Esophagus squamous epithelium (tissue), 5 donors: ENCODE measurements at places on chromosomes 2 and 18.

DNA sequence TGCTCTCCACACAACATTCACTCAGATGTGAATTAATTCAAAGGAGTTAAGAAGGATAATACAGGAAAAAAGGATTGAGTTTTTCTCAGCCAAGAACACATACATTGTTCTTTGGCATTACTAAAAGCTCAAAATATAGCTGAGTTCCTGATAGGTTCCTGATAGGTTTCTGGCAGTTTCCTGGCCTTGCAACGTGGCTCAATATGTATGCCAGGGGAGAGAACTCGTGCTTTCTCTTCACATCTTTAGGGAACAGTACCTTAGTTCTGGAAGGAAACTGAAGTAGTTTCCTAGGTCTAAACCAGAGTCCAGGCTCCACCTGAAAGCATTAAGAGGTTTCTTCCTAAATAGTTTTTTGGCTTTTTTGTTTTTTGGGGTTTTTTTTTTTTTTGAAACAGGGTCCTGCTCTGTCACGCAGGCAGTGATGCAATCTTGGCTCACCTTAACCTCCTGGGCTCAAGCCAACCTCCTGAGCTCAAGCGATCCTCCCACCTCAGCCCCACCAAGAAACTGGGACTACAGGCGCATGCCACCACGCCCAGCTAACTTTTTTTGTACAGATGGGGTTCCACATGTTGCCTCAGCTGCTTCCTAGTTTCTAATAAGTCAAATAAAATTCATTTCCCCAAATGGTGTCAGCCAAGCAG is 42.8 kb downstream of the ESCO1 start:
- peaks cover 14% of the 10 kb centered on the region for H3K4me1 ChIP-seq
- no peaks in the 10 kb centered on the region for H3K27me3 ChIP-seq
- DNase-seq: no peak
- H3K27ac ChIP-seq: peak overlapping the region; percentile 49
- H3K36me3 ChIP-seq: peaks cover 13% of the 10 kb centered on the region

DNA sequence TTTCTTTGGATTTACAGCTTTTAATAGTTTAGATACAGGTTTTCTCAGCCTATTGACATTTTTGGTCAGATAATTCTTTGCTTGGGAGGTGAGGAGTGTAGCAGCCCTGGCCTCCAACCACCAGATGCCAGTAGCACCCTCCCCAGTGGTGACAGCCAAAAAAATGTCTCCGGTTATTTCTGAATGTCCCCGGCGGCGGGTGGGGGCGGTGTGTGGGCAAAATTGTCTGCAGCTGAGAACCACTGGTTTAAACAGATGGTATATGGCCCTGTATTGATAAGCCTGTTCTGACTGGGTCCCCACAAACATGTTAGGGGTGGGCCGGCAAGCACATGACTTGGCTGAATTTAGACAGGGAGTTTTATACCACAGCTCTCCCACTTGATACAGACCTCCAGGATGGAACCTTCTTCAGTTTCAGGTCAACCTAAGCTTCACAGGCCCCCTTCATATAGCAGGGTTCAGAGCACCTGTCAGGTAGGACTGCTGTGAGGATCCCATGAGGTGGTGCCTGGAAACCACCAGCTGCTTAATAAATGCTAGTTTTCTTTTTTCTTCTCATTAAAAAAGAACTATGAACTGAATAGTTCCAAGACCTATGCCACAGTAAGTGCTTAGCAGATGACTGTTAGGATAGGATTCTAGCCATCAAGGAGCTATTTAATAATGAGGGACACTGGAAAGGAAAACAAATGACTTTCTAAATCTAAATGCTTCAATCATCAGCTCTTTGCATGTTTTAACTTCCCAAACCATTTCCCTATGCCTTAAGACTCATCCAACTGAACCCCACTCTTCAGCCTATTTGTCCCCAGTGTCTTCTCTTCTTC is 18.1 kb downstream of the LPIN2 start:
- H3K4me3 ChIP-seq: no peak overlapping the region
- DNase-seq: peak; percentile 4
- H3K27ac ChIP-seq: peak overlapping the region; percentile 13

DNA sequence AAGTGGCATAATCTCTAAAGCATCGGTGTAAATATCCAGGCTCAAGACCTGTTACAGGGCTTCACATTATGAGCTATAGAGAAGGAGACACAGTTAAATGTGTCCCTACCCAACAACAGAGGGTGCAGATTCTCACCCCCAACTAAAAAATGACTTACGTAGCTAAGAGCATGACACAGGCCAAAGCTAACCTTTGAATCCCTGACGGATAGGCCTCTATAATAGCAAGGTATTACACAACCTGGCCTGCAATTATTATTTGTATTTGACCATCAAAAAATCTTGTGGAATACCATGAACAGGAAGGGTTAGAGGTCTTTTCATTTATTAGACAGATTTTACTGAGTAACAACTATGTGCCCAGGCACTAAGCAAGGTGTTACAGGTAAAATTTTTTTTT is 45.1 kb downstream of the RNU4ATAC start:
- no peak overlapping the region for H3K4me3 ChIP-seq
- H3K27me3 ChIP-seq: no peaks in the 10 kb centered on the region
- H3K4me1 ChIP-seq: no peaks in the 10 kb centered on the region
- H3K36me3 ChIP-seq: peaks cover 10% of the 10 kb centered on the region
- no peak for DNase-seq

DNA sequence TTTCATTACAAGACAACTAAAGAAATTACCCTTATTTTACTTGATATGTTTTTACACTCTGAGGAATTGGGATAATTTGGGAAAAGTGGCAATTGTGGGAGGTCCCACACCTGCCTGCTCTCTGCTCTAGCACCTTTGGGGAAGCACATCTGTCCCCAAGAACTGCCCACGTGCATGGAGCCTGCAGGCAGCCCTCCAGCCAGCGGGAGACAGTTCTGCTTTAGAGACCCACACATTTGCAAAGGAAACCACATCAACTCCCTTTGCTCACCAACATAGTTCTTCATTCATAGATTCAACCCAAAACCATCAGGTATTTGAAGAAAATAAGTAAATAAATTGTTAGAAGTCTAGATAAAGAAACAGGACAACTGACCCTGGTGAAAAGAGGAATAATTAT is 239.9 kb upstream of the ID2 start:
- H3K27me3 ChIP-seq: no peaks in the 10 kb centered on the region
- no peaks in the 10 kb centered on the region for H3K36me3 ChIP-seq
- no peak overlapping the region for H3K27ac ChIP-seq
- no peaks in the 10 kb centered on the region for H3K4me1 ChIP-seq

DNA sequence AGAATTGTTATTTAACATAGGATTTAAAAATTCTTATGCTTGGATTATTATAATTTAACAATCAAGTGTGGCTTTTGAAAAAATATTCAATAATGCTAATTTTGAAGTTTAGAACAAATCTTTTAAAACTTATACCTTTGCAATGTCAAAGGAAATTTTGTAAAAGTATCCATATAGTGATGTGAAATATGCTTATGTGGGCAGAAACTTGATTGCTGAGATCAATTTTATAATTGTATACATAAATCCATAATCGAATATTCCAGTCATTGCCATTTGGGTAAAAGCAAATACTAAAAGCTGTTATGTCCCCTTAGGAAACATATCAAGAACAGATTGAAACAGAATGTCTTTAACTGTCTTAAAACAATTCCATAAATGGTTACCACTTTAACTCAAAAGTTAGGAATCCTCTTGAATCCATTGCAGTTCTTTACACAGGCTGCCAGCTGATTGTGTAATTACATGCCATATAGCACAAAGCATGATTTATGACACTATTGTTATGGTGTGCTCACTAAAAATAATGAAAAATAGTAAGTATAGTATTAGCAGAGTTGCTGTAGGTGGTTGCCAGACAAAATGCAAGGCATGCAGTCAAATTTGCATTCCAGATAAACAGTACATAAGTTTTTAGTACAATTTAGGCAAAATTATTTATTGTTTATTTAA is 24.2 kb downstream of the PLCL1 start:
- no peak overlapping the region for H3K27ac ChIP-seq
- DNase-seq: no peak
- H3K4me1 ChIP-seq: peaks cover 3% of the 10 kb centered on the region
- no peaks in the 10 kb centered on the region for H3K27me3 ChIP-seq

- no peaks in the 10 kb centered on the region for H3K36me3 ChIP-seq
- no peak overlapping the region for H3K4me3 ChIP-seq
- H3K27me3 ChIP-seq: no peaks in the 10 kb centered on the region
- H3K27ac ChIP-seq: no peak overlapping the region
These were observed 62.5 kb downstream of the CERS6 start for GRCh38 chr2:168518555-168519066.

DNA sequence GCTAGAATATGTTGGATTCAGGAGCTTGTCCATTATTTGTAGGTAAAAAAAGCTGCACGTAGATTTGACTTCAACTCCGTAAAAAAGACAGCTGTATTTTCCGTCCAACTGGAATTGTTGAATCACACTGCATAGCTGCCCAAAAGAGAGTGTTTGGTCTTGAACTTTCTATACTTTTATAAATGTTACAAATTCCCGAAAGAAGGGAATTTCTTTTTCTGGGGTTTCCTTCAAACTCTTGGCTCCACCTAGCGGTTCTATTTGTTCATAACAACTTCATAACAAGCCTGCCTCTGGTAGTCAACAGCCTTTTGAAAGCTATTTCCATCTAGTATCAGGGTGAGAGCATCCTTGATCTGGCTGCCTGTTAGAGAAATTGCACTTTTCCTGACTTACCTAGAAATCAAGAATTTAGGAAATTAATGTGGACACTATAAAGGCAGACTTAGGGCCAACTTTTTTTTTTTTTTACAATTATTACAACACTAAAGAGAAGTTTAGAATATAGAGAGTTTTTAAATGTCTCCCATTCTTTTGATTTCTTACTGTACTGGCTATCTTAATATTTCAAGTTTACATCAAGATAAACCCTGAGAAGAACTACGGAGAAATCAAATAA is 48.1 kb downstream of the TMEM185B start:
- no peak overlapping the region for H3K4me3 ChIP-seq
- peaks cover 16% of the 10 kb centered on the region for H3K4me1 ChIP-seq
- H3K27me3 ChIP-seq: no peaks in the 10 kb centered on the region
- DNase-seq: no peak
- no peaks in the 10 kb centered on the region for H3K36me3 ChIP-seq
- no peak overlapping the region for H3K27ac ChIP-seq

DNA sequence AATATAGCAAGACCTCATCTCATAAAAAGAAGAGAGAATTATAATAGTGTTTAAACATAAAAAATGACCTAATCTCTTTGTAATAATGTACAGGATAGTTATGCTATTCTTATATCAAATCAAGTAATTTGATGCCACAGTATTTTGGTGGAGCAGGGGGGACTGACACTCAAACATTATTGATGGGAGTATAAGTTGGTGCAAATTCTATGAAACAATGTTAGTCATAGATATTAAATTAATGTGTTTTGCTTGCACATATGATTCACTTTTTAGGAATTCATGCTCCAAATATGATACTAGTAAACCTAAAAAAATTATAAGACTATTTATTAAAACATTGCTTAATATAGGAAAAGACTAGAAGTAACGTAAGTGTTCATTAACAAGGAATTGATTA is 256.1 kb upstream of the SYT4 start:
- no peak for DNase-seq
- H3K27ac ChIP-seq: no peak overlapping the region
- H3K27me3 ChIP-seq: no peaks in the 10 kb centered on the region

- no peak for DNase-seq
- H3K27ac ChIP-seq: peak overlapping the region; percentile 34
- no peaks in the 10 kb centered on the region for H3K36me3 ChIP-seq
These were observed 18.9 kb upstream of the DPP4 start for GRCh38 chr2:162092658-162093556.

DNA sequence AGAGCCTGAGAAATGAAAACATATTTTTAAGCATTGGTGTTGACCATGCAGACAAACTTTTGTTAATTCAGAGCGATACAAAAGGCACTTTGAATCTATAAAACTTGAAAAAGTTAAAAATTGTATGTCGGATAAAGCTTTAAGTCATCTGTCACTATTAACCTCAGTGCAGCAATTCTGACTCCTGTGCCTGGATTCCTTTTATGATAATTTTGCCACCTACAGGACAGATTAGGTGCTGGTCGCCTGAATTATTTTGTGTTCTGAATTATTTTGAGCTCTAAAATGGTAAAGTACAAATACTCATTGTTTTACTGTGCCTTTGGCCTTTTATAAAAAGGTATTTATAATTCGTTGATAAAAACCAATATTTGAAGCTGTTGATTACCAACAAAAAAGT is 19.4 kb upstream of the RNF138 start:
- H3K27me3 ChIP-seq: no peaks in the 10 kb centered on the region
- no peaks in the 10 kb centered on the region for H3K4me1 ChIP-seq
- H3K36me3 ChIP-seq: no peaks in the 10 kb centered on the region
- no peak overlapping the region for H3K4me3 ChIP-seq
- DNase-seq: no peak

DNA sequence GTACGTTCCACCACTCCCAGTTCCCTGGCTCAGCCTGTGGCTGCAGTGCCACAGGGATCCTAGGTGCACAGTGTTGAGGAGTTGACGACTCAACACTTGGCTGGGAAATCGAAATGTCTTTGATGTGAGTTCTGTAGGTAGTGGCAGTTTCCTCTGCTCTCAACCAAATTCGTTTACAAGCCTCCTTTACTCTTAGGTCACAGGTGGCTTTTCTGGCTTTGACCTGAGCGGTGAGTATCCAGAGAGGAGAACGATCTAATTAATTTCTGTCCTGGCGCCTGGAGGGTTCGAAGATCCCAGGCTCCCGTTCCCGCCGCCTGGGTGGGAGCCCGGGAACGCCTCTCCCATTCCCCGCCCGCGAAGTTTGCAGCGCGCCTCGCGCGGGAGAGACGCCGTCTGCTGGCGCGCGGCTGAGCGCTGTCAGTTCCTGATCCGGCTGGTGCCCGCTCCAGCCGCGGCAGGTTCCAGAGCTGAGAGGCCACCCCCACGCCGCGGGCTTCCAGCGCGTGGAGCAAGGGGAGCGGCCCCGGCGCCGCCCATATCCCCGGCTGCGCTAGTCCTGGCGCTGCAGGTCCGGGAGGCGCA is at the start of gene LAMA3:
LAMA3 (plus strand) TSS at position 423 of the 585 bp plus-strand sequence. CDS start 231 bp downstream, outside the sequence.
- H3K27me3 ChIP-seq: no peaks in the 10 kb centered on the region
- no peaks in the 10 kb centered on the region for H3K36me3 ChIP-seq
- H3K4me3 ChIP-seq: peak within 1 kb of the TSS; percentile 82
- H3K4me1 ChIP-seq: peaks cover 34% of the 10 kb centered on the region
- no peak for DNase-seq

GRCh38 chr18:50653402-50654093 is 93.7 kb downstream of the MAPK4 start:
- H3K27me3 ChIP-seq: no peaks in the 10 kb centered on the region
- DNase-seq: no peak

GRCh38 chr18:78603102-78603983 is 376.3 kb upstream of the SALL3 start:
- no peak overlapping the region for H3K4me3 ChIP-seq
- no peaks in the 10 kb centered on the region for H3K36me3 ChIP-seq
- H3K4me1 ChIP-seq: no peaks in the 10 kb centered on the region
- DNase-seq: no peak
- H3K27ac ChIP-seq: no peak overlapping the region
- no peaks in the 10 kb centered on the region for H3K27me3 ChIP-seq

DNA sequence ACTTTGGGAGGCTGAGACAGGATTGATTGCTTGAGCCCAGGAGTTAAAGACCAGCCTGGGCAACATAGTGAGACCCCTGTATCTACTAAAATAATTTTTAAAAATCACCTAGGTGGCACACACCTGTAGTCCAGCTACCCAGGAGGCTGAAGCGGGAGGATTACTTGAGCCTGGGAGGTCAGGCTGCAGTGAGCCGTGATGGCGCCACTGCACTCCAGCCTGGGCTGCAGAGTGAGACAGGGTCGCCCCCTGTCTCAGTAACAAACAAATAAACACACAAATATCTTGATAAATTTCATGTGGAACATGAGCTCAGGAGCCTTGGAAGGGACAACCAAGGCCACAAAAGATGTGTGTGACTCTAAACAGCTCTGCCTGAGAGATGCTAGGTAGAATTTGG is 11.7 kb upstream of the ANKRD53 start:
- no peaks in the 10 kb centered on the region for H3K36me3 ChIP-seq
- H3K4me1 ChIP-seq: peaks cover 3% of the 10 kb centered on the region
- H3K27me3 ChIP-seq: no peaks in the 10 kb centered on the region
- H3K4me3 ChIP-seq: no peak overlapping the region
